ENCODE measurements at places on chromosomes 4 and X.

DNA sequence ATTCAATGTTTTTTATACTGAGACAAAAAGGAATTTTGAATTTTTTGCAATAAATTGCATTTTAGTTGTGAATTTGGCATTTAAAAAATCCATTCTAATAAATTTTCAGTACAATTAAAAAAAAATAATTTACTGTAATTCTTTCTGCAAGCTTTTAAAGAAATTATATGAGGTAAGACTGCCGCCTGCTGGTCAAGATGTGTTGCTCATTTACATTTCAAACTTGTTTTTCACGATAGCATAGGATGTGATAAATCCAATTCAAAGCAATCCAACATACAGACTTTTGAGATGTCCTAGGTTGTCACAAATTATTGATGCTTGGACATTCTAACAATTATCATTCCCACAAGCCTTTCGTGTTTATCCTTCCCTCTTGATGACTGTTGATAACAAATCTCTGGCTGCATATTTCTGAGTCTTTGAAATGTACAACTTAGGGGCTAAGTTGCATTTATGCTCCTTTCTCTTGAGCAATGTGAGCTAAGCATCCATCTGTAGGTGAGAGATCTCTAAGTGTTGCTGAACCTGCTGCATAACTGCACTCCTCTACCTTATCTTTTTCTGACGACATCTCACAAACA is 21.7 kb upstream of the MFAP3L start:
- no peak for DNase-seq

GRCh38 chr4:3246458-3247398 is 2.2 kb upstream of the MSANTD1 start:
- no peak for DNase-seq

DNA sequence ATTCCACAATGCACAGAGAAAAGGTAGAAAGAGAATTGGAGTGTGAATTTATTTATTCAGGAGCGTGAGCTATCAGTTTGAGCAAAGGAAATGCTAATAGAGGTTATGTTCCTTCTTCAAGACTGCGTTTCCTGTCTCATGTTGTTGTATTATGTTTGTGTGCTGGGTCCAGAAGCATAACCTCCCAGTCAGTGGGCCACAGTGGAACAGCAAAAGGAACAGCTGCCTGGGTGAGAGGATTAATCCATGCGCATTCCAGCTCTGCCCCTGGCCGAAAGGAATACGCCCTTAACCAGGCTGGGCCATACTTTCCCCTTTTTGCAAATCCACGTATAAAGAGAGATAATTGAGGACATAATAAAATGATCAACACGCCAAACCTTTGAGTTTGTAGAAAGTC is 32.4 kb upstream of the ARX start:
- no peak for DNase-seq

DNA sequence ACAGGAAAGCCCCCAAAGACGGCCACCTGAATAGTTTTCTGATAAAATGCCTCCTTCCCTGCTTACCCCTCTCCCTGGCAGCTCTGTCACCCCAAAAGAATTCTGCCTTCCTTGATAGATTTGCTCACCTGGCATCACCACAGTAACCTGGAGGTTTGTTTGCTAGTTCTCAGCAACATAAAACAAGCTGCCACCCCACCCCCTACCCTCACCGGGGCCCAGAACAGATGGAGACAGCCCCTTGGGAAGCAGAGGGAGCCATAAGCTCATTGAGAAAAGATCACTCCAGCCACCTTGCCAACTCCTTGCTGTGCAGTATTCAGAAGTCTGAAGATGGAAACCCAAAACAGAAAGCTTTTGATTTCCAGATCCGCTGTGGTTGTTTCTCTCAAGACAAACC is 108.6 kb downstream of the DHX15 start:
- DNase-seq: peak; percentile 40

DNA sequence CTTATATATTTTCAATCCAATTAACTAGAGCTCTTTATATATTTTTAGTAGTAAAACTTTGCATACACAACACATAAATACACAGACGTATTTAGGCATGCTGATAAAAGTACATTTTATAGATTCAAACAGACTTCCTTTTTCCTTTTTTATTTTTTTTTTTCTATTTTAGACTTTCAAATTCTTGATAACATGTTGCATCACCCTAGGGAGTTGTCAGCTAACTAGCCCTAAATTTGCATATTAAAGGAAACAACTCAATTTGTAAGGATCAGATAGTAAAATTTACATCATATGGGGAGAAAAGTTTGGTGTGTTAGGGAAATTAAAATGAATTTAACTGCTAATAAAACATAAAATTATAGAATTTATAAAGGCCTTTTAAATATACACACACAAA is 47.4 kb upstream of the APOOL start:
- DNase-seq: no peak

- no peak for DNase-seq
Observed at GRCh38 chr4:95470622-95471021, 78.2 kb downstream of the UNC5C start.

DNA sequence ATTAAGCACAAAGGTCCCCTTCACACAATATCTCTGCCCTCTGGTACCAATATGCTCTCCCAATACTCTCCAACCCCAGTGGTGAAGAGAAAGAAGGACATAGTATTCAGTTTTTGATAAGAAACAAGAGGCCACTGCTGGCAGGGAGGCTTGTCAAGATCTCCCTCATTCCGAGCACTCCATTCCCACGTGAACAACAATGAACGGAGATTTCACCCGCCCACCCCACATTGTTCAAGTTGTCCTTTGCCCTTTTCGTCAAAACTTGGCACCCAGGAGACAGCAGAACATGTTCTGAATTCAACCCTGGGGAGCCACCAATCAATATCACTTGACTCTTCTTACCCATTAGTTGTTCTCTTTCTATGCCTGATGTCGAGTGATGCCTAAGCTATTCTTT is 54.2 kb upstream of the SLC25A4 start:
- no peak for DNase-seq
